Stimulated activated CD4-positive, alpha-beta T cell treated with anti-CD3 and anti-CD28 coated beads, Interleukin-4, amount 100 ng/mL, for 48 hours (primary cell): ENCODE measurements at places on chromosomes 5 and 9.
A peak's percentile ranks its signal among the peaks of the same experiment; 100 is the strongest.

- DNase-seq: no peak
Measured at GRCh38 chr5:122356855-122357254, 44.8 kb downstream of the SNCAIP start.

DNA sequence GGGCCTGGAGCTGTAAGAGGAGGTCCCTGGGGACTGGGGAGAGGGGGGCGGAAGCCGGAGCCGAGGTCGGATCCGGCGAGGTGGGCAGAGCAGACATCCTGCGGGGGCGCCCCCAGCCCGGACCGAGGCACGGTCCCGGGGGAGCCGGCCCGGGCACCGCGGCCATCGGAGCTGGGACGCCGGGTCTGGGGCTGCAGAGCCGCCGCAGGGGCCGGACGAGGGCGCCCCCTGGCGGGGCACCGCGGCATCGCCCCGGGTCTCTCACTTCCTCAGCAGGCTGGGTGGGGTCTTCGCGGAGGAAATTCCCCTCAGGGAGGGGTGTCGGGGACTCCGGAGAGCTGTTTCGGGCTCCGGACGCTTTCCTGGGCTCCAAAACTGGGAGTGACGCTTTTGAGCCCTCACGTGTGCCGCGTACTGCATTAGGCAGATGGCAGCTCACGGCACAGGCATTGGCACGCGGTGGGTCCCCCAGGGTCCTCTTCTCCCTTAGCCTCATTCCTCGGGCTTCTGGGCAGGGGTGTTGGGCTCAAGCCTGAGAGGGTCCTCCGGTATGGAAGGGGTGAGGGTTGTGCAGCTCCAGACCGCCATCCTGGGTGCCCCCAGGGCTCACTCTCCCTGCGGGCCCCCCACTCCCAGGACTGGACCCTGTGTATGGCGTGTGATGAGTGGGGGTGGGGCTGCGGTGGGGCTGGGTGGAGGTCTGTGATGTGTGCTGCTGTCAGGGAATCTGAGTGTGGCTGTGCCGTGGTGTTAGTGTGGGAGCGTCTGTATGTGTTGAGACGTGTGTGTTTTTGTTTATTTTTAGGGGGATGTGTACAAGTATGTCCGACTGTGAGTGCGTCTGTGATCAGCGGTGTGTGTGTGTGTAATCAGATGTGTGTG is 29.6 kb downstream of the LHX2 start:
- peak; percentile 34 for DNase-seq

- no peak for DNase-seq
Measured at GRCh38 chr9:3023449-3023848, 179.6 kb upstream of the PUM3 start.

DNA sequence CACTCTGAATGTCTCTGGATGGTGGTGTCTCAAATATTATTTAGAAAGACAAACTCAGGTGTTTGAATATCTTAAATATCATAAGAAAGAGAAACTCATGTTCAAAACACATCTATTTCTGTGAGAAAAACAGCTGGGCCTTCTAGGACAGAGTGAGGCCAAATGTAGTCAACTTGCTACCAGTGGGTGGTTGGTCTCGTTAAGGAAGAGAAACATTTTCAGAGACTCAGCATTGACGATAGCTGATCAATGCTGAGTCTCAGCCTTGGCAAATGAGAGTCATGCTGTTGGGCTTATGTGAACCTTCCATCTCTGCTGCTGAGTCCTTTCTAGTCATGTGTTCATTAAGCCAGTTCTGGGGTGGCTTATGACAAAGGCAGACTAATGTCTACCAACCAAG is 418.0 kb downstream of the CETN3 start:
- DNase-seq: no peak

- DNase-seq: no peak
Measured at GRCh38 chr5:174315471-174315870, 270.0 kb downstream of the NSG2 start.

DNA sequence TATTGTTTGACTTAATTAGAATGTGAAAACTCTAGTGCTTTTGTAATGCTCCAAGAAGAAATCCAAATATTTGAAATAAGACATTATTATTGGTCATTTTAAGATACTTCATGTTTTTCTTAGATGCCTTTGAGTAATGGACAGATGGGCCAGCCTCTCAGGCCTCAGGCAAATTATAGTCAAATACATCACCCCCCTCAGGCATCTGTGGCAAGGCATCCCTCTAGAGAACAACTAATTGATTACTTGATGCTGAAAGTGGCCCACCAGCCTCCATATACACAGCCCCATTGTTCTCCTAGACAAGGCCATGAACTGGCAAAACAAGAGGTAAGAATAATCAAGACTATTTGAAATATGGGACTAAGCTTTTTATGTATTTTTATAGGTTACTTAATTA is 69.2 kb upstream of the SREK1 start:
- DNase-seq: no peak

- DNase-seq: no peak
Measured at GRCh38 chr9:116499434-116499833, 187.7 kb upstream of the TRIM32 start.

DNA sequence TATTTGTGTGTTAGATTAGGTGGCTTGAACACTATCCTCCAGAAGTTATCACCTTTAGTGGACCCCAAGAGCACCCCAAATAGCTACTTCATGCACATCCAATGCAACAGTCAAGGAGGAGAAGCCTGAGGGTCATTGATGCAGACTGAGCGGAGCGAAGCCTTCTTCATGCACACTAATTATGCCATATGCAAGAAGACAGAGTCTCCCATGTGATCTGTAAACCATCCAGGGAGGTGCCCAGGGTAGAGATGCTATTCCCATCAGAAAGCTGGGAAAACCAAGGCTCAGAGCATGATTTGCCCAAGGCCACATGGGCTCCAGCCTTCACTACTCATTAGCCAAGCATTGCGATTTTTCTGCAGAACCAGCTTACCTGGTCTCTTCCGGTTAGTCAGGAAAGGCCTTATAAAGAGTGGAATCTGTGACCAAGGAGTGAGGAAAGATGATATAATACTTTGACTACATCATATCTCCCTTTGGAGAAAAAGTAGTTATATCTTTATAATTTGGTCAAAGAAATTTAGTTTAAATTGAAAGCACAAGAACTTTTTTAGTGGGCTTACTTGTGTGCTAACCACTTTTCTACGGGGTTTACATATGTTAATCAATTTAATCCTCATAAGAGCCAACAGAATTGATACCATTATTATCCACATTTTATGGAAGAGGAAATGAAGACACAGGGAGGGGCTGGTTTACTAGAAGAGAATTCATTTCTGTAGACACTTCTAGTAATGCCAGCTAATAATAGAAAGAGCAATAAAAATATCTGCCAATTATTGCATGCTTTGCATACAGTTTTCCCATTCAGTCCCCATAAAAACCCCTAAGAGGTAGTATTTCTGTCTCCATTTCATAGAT is 220.0 kb downstream of the ESM1 start:
- DNase-seq: no peak

GRCh38 chr5:154276261-154276972 is 85.9 kb downstream of the GALNT10 start:
- no peak for DNase-seq

DNA sequence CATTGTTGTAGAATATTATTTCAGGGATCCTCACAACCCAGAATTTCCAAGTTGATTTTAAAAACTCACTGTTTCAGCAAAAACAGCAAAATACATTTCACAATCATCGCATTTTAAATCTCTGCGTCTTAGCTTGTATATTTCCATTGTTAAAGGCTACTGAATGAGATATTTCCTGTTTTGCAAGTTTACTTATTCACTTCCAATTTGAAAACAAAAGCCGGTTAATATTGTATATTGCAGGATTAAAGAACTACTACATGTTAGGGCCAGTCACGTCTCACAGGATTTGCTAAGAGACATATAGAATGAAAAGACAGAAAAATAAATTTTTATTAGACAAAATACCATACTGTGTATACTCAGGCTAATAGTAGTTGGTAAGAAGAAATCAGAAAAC is 395.9 kb upstream of the CDH9 start:
- no peak for DNase-seq

- no peak for DNase-seq
Measured at GRCh38 chr5:26719803-26720202, 318.6 kb downstream of the CDH9 start.

- no peak for DNase-seq
Measured at GRCh38 chr5:39943811-39944210, 519.0 kb upstream of the DAB2 start.

GRCh38 chr5:130526708-130527107 is 622.4 kb downstream of the CHSY3 start:
- no peak for DNase-seq

- DNase-seq: no peak
Measured at GRCh38 chr9:102631559-102631958, 363.6 kb upstream of the CYLC2 start.

GRCh38 chr5:2147504-2148311 is 265.0 kb upstream of the IRX4 start:
- DNase-seq: no peak

- DNase-seq: no peak
Measured at GRCh38 chr5:178273665-178274541, 41.3 kb upstream of the PHYKPL start.
